ENCODE measurements at places on chromosomes 12 and 14.

GRCh38 chr14:41360126-41360525 lies 246.6 kb upstream of the LRFN5 start:
- DNase-seq = no peak

DNA sequence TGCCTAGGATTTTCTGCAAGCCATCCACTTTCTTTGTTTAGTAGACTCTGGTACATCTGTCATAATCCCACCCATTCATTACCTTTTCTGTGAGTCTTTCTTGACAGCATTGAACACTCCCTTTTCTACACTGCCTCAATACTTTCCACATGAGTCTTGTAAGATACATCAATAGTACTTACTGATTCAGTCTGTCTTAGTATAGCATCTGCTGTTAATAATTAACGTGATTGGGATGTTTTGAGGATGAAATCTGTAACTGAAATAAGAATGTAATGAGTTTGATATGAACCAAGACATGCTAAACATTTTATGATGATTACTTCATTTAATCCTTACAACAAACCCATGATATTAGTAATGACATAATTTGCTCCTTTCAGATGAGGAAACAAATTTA lies 196.2 kb upstream of the FOXG1 start:
- DNase-seq = no peak

- DNase-seq = no peak
Observed at GRCh38 chr12:111108726-111109125, 188.3 kb upstream of the MYL2 start.

- DNase-seq = no peak
Observed at GRCh38 chr12:99067171-99067785, 422.2 kb downstream of the APAF1 start.

- DNase-seq = no peak
Observed at GRCh38 chr12:22974865-22975264, 349.9 kb downstream of the ETNK1 start.

DNA sequence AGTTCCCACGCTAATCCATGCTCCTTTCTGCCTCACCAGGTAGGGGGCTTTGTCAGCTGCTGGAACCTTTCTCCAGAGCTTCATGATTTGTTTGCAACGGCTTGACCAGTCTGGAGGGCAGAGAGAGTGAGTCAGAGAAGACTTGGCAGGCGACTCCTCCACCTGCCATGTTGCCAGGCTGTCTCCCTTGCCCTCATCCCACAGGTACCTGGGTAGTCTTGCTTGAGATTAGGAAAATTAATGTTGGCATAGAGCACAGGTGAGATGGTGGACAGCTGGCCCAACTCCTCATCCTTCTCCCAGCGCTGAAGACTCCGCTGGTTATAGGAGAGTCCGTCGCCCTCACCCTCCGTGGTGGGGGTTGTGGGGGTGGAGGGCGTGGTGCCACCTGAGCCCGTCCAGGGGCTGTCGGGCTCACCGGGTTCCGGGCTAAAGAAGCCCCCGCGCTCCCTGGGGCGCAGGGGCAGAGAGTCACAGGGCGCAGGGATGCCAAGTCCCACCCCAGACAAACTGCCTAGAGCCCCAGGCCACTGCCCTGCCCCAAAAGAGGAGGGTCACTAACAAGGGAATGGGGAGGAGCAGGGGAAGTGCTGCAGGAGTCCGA lies 18.6 kb downstream of the KMT2D start:
- DNase-seq = no peak

- DNase-seq = no peak
Observed at GRCh38 chr14:24418492-24418873, 11.0 kb downstream of the CBLN3 start.

DNA sequence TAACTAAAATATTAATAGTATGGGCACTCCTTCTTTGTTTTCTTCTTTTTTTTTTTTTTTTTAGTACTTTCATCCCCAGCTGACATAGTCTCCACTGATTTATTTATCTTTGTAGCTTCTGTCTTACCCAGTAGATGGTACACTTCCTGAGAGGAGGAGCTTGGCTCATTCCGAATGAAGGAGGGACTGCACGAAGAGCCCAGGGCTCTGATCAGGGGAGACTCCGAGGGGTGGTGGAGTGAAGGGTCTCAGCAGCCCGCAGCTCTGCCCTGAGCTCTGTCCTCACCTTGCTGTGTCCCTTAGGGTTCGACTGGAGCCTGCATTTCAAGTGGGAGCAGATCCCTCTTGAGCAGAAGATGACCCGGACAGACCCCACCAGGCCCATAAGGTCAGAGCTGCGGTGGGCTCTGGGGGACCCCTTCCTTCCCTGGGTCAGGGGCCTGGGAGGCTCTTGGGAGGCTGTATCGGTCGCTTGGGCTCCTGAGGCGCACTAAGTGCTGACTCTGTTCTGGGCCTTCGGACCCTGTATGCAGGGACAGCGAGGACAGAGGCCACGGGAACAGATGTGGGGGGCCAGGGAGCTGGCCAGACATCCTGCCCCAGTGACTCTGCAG lies 65.2 kb downstream of the ERH start:
- no peak for DNase-seq

DNA sequence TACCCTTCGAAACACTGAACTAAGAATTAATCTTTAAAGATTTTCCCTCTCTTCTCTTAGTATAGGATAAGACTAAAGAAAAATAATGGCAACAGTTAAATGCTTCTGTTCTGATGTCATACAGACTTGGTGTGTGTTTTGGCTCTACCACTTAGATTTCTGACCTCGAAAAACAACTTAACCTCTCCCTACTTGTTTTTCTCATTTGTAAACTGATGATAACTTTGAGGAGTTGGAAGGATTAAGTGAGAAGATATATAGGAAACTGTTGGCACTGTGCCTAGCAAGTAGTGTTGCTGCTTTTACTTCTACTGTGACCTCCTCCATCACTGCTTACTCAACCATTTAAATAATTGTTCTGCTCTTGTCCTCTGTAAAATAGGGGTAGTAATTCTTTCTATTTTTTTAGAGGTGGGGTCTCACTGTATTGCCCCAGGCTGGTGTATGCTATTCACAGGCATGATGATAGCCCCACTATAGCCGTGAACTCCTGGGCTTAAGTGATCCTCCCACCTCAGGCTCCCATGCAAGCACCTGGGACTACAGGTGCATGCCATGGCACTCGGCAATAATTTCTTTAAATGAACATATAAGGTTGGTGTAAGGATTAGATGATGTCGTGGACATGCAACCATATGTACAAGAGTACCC lies 22.4 kb downstream of the PALS1 start:
- DNase-seq = no peak

All from activated CD4-positive, CD25-positive, alpha-beta regulatory T cell treated with anti-CD3 and anti-CD28 coated beads, Interleukin-2, amount 50 U/mL, for 16 hours (primary cell).